ELR (cell line): ENCODE measurements at places on chromosomes 1 and 21.

DNA sequence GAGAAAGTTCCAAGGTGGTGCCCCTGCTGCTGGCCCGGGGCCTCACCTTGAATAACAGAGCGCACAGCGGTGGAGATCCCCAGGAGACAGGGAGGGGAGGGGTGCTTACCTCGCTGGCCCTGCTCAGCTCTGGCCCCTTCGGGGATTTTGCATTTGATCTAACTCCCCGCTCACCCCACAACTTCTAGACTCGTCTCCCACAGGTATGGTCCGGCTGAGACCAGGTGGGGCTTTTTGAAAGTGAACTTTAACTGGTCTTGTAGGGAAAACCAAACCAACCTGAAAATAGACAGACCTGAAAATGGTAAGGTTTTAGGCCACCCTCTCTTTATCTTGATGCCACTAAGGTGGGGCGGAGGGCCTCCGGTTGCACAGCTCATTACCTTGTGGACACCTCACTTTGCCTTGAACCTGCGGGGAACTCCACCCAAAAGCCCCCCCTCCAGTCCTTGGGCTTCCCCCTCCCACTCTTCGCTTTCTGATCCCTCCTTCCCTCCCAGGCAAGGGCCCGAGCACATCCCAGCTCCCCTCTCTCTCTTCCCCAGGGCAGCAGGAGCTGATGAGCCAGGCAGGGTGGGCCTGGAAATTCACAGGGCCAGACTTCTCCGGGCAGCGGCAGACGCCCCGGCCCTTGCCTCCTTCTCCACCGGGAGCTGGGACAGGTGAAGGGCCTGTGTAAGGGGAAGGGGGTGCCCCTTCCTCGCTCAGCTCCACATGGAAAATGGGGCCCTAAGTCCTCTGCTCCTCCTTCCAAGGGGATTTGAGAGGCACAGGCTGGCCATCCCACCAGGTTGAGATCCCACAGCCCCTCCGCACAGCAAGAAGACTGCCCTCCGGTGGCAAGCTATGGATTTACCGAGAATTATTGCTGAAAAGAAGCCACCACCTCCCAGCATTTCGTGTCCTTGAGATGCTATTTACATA, 16.1 kb downstream of the TNFRSF8 start:
- peak; percentile 64 for DNase-seq

GRCh38 chr1:183273300-183273699, 87.2 kb downstream of the LAMC2 start:
- peak; percentile 79 for DNase-seq

DNA sequence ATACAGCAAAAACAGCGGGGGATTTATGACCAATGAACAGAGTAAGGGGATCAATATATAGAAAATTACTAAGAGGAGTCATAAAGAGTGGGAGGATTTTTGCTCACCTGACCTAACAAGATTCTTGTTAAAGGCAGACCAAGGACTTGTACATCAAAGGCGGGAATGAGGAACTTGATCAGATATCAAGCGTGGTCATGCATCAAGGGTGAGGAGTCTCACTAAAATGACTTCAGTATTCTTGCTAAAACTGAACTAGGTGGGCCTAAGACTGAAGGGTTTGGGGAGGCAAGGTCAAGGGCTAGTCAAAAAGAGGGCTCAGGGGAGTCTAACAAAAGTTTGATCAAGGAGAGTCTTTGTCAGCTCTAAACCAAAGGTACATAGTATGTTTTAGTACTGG, 2.1 kb downstream of the MOV10 start:
- DNase-seq: no peak

GRCh38 chr1:3675436-3675835, 23.1 kb downstream of the TP73 start:
- no peak for DNase-seq

DNA sequence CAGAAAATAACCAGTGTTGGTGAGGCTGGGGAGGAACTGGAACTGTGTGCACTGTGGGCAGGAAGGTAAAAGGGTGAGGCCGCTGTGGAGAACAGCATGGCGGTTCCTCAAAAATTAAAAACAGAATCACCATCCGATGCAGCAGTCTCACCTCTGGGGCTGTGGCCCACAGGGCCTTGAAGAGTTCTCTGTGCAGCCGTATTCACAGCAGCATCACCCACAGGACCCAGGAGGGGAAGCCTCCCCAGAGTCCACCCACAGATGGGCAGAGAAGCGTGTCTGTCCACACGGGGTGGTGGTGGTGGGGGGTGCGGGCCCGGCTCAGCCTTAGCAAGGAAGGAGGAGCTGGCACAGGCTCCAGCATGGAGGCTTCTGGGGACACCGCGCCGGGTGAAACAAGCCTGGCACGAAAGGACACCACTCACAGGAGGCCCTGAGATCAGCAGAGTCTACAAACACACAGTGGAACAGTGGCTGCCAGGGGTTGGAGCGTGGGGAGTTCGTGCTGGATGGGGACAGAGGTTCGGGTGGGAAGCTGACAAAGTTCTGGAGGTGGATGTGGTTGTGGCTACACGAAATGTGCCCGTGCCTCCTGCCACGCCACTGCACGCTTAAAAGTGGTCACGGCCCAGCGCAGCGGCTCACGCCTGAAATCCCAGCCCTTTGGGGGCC, 11.5 kb downstream of the MORN1 start:
- DNase-seq: no peak

GRCh38 chr21:22670148-22670547, 1671.9 kb downstream of the NCAM2 start:
- DNase-seq: no peak

DNA sequence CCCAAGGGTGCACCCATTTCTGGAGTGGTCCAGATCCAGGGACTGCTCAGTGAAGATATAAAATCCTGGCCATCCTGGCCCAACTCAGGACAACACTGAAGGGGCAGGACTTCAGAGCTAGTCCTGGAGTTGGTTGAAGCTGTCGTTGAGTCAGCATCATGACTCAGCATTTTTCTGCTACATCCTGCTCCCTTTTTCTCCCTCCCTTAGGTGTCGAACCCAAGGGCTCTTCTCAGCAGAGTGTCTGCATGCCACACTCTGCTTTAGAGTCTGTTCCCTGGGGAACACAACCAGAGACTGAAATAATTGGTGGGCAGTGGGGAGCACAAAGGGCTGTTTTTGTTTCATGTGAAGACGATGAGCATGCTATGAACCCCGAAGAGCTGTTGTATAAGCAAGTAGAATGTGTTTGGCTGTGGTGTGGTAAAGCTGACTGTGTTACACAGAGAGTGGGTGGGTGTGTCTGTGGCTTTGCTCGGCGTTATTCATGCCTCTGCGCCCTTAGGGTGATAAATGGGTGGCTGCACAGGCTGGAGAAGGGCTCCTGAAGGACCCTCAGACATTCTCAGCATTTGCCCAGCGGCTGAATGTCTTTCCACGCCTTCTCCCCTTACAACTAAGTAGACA, 167.2 kb downstream of the CYYR1 start:
- DNase-seq: peak; percentile 88

- DNase-seq: no peak
Observed at GRCh38 chr1:200627575-200628222, 7.1 kb upstream of the KIF14 start.

- no peak for DNase-seq
Observed at GRCh38 chr1:167328306-167328815, 107.7 kb downstream of the POU2F1 start.

- DNase-seq: peak; percentile 74
Observed at GRCh38 chr1:212700892-212701819, 1.5 kb upstream of the BATF3 start.

DNA sequence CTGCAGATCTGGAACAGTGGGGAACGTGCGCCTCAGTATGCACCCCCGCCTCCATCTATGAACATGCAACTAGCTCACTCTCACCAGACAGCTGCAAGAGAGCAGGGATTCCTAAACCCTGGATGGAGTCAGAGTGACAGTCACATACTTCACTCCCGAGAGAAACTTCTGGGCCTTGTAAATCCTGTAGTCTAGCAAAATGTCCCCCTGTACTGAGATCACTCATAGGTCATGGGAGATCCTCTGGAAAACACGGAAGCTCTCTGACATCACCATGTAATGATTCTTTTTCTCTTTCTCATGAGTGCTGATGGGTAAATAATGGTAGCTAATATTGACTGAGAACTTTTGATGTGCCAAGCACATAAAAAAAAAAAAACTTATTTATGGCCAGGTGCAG, 23.4 kb upstream of the TARDBP start:
- no peak for DNase-seq

GRCh38 chr1:174204697-174205308, 45.5 kb downstream of the RABGAP1L start:
- DNase-seq: peak; percentile 15

- DNase-seq: no peak
Observed at GRCh38 chr1:19756480-19756879, 43.2 kb downstream of the TMCO4 start.

- DNase-seq: no peak
Observed at GRCh38 chr1:171427852-171428471, 57.4 kb upstream of the PRRC2C start.

- peak; percentile 67 for DNase-seq
Observed at GRCh38 chr1:235079443-235080296, 49.0 kb downstream of the TOMM20 start.

DNA sequence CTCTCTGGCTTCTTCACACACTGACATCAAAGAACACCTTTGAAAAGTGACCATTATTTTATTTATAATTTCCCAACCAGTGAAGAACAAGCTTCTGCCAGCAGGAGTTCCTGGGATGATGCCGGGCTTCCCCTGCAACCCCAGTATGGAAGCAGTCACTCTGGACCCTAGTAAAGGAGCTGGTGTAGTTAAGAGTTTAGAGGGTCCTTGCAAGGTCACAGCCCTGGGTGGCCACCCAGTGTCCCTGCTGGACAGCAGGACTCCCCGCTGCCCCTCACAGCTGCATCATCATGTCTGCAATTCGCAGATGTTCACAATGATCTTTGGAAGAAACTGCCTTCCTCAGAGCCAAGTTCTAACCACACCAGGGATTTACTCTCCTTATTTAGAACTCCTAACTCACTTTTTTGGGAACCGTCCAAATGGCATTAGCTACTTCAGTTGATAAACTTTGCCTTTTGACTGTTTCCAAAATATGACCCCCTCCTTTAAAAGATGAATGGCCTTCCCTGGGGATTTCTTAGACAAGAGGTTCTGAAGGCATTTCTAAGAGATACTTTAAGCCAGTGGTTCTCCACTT, 90.6 kb downstream of the HIVEP3 start:
- no peak for DNase-seq

GRCh38 chr1:37859507-37860345, at the start of gene MTF1:
TSS of gene MTF1 (minus strand) at chr1:37859592. CDS start at chr1:37857658, 1,934 bp downstream.
- DNase-seq: peak; percentile 98

GRCh38 chr1:83950106-83950661, 48.7 kb downstream of the TTLL7 start:
- no peak for DNase-seq

DNA sequence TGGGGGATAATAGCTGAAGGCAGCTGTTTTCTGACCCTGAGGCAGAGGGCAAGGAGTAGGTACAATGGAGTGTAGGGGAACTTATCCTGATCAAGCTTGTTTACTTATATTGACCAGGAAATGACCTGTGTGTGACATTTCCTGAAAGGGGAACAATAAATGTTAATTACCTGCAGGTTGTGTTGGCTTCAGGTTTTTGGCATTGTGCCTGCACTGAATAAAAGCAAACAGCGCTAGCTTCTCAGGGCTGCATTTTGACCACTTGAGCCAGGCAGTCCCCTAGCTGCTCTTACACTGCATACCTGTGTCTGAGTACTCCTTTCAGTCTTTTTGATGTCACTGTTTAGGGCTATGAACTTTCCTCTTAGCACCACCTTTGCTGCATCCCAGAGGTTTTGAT, 40.6 kb downstream of the DRAM2 start:
- DNase-seq: no peak

DNA sequence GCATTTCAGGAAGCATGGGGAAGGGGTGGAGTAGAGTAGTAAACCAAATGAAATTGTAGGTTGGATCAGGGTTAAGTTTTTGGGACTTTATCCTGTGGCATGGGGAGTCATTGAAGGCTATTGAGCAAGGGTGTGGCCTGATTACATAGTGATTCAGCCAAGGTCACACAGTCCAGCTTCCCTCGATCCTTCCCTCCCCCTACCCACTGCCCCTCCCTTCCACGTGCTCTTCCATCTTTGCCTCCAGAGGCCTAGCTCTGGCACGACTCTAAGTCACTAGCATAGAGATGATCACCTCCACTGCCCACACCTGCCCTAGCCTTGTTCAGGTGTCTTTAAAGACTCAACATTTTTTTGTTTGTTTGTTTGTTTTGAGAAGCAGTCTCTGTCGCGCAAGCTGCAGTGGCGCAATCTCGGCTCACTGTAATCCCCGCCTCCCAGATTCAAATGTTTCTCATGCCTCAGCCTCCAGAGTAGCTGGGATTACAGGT, 37.2 kb upstream of the SLC9A1 start:
- DNase-seq: peak; percentile 51

DNA sequence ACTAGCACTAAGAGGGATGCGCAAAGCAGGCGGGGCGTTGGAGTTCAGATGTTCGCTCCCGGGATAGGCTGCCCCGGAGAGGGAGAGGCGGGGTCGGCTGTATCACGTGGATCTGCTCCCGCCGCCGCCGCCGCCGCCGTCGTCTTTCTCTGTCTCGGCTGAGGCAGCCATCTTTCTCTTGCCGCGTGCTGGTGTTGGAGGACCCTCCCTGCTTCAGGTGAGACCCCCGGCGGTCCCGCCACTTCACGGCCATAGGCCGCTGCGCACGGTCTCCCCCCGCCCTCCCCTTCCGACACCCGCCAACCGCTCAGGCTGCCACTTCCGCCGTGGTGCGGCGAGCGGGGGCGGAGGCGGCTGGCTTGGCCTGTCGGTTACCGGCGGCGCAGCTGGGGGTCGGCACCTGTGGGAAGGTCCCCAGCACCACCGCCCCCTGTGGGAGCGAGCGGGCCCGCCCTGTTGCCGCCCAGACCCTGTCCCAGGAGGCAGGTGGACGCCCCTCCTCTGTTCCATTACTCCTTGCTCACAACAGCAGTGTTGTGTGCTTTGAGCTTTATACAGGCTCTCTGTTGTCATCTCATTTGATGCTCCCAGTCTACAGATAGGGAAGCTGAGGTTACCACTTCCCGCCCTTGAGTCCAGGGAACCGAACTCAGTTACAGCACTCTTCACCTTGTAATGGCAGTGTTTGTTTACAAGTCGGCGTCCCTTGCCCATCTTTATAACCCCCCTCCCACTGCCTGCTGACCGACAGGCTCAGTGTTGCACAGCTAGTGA, at the start of gene BTF3L4:
Gene BTF3L4, plus strand, starts transcription at position 133 of the 774 bp plus-strand sequence. CDS start 3,553 bp downstream, outside the sequence.
- peak; percentile 96 for DNase-seq

- no peak for DNase-seq
Observed at GRCh38 chr1:89532228-89532627, 7.6 kb downstream of the LRRC8B start.

GRCh38 chr1:67624680-67625079, 60.3 kb upstream of the GADD45A start:
- DNase-seq: no peak

GRCh38 chr1:153428791-153429190, 12.5 kb downstream of the S100A7A start:
- DNase-seq: peak; percentile 3

DNA sequence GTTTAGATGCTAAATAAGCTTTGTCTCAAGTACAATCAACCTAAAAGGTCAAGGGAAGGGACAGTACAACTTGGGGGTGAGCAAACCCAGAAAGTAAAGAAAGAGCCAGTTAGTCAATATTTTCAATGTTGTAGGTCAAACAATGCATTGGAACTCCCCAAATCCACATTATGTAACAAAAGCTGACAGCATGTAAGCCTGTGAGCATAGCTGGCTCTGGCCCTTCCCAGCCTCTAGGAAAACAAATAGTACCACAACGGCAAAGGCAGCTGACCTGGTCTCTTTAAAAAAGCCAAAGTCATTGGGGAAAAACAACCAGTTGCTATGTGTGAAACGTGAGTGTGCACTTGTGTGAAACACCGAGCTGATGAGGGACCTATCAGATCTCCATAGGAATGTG, 3.4 kb downstream of the CBR1 start:
- no peak for DNase-seq

- peak; percentile 48 for DNase-seq
Observed at GRCh38 chr1:156602557-156602993, 1.3 kb upstream of the GPATCH4 start.

GRCh38 chr1:26848941-26849774, 13.8 kb upstream of the SFN start:
- DNase-seq: peak; percentile 95
